Hematopoietic multipotent progenitor cell treated with erythropoietin and hydrocortisone succinate and interleukin-3 and kit ligand, for 4 days (in vitro differentiated cells): ENCODE measurements at places on chromosomes 6 and 20.

DNA sequence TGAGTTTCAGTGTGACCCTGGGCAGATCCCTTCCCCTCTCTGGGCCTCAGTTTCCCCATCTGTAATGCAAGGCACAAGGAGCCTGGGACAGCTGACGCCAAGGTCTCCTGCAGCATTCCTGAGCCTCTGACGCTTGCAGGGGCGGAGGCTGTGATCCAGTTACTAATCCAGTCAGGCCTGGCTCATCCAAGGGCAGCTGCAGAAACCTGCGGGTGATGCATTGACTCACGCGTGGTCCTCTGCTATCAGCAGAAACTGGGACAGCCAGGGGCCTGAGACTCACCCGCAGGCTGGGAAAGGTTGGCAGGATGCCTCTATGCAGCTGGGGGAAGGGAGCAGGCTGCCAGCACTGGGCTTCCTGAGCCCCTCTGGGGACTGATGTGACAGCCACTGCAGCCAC lies 65.0 kb upstream of the SIRPA start:
- DNase-seq = no peak

DNA sequence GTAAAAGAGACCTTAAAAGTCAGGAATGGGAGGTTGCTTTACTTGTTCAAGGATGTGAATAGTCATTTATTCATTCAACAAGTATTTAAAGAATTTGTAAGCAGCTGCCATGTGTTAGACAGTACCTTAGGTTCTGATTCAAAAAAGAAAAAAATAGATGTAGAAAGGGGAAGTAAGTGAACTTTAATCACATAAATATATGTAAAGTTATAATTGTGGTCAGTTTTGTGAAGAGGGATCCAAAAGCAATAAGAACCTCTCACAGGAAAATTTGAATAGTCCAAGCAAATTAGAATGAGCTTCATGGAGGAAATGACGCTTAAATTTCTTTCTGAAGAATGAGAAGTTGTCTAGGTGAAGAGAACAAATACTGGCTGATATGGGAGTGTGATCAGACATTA lies 596.1 kb upstream of the CITED2 start:
- DNase-seq = peak; percentile 25

DNA sequence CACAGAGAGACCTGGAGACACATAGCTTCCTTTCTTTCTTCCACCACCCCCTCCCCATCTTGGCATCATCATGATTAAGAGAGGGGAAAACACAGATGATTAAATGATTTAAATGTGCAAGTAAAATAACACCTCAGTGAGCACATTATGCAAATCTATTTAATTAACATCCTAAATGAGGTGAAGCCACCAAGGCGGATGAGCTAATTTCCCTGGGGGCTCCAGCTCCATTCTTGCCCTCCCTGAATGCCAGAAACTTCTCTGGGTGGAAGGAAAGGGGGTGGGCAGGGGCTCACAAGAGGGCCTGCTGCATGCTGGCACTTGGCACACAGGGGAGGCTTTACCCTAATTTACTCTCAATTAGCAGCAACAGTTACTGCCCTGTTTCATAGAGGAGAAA lies 32.5 kb upstream of the TGM2 start:
- no peak for DNase-seq

DNA sequence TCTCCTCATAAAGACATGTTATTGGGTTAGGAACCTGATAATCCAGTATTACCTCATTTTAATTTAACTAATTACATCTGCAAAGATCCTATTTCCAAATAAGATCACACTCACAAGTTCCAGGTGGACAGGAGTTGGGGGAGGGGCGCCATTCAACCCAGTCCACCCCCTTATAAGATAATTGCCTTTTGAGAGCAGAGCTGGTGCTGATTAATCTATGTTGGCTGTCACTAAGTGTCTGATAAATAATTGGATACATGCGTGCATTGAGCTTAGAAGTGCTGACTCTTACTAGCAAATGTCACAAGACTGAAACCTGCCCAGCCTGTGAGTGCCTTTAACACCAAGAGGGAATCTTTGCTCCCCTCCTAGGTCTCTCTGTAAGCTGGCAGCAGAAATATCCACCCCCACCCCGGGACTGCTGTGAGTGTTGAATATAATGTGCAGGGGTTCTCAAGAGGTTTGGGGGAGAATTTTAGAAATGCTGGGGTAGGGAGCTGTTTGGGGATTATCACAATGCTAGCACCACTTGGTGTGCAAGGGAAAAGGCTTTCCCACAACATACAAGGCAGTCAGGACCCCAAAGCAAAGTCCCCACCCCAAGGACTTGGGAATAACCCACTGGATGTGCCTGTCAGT lies 87.5 kb downstream of the ANKRD60 start:
- no peak for DNase-seq

GRCh38 chr6:134195164-134195906 lies 122.6 kb downstream of the SGK1 start:
- peak; percentile 88 for DNase-seq

DNA sequence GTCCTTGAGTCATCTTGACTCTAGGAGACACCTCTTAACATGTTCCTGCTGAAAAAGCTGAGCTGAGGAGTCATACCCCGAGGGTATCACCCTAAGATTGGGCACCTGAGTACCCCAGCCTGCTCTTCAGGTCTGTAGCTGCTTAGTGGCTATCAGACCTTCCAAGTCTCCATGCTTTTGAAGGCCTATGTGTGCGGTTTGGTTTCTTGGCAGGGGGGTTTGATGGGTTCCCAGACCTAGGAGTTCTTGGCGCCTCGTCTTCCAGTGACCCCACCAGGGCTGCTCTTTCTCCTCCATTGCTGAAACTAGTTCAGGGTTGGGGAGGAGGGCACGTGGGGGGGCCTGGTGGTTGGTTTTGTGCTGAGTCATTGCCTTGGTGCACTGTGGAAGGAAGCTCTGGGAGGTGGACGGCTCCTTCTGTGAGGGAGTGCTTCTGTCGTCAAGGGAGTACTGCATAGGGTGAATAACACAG lies 20.1 kb downstream of the IGF2R start:
- DNase-seq = peak; percentile 47

DNA sequence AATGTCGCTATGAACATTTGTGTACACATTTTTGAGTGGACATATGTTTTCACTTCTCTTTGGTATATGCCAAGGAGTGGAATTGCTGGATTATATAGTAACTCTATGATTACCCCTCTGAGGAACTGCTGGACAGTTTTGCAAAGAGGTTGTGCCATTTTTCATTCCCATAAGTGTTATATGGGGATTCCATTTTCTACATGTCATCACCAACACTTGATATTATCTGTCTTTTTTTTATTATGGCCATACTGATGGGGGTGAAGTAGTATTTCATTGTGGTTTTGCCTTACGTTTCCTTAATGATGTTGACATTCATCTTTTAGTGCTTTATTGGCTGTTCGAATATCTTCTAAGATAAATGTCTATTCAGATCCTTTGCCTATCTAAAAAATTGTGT lies 171.8 kb upstream of the LAMA2 start:
- no peak for DNase-seq

DNA sequence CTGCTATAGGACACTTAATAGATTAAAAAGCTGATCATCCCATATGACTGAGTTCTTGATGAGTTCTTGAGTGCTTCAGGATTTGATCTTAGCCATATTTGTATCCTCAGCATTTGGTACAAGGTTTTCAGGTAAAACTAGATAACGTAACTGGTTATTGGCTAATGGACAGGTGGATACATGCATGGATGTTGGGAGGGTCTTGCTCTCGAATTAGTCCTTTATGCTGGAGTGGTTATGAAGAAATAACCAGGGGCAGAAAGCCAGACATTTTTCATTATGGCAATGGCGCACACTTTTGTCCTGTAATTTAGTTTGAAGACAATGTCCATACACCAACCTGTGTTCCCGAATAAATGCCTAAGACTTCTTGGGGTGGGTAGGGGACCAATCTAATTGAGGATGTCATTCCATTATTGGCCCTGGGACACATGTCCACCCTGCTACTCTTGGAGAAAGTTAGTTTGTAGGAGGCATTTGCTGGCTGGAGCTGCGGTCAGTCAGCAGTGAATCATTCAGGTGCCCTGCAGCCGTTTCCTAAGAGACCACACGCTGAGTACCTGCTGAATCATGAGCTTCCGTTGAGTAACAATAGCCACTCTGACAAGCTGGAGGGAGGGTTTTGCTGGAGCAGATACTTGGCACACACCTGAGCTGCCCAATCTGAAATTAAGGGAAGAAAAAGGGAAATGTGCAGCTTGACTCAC lies 194.4 kb downstream of the FOXA2 start:
- no peak for DNase-seq

DNA sequence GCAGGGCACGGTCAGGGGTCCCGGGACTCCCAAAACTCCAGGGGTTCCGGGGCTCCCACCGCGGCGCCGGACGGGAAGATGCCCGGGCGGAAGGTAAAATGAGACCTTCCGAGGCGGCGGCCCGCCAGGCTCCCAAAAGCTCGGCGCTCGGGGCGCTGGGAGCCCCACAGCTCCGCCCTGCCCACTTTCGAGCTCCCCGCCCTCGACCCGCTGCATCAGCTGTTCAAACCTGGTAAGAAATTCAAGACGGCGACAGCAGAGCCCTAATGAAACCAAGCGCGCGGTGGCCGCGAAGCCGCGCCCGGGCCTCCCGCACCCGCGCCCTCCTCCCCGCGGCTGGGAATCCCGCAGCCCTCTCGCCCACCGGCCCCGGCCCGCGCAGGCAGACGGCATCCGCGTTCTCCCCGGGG lies 369 bp downstream of the SLC4A11 start:
- DNase-seq = peak; percentile 62

- DNase-seq = no peak
Measured at GRCh38 chr6:95521181-95521580, 56.2 kb upstream of the MANEA start.

DNA sequence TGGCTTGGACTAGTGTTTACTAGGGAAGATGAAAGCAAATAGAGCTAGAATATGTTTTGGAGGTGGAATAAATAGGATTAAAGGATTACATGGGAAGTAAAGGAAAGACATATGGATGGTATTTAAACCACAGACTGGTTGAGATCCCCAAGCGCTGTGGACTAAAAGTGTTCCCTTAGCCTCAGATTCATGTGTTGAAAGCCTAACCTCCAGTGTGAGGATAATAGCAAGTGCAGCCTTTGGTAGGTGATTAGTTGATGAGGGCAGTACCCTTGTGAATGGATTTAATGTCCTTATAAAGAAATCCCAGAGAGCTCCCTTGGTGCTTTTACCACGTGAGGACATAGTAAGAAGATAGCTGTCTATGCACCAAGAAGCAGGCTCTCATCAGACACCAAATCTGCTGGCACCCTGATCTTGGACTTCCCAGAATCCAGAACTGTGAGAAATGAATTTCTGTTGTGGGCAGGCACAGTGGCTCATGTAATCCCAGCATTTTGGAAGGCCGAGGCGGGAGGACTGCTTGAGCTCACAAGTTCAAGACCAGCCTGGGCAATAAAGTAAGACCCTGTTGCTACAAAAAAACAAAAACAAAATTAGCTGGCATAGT lies 57.3 kb upstream of the MCM9 start:
- no peak for DNase-seq

DNA sequence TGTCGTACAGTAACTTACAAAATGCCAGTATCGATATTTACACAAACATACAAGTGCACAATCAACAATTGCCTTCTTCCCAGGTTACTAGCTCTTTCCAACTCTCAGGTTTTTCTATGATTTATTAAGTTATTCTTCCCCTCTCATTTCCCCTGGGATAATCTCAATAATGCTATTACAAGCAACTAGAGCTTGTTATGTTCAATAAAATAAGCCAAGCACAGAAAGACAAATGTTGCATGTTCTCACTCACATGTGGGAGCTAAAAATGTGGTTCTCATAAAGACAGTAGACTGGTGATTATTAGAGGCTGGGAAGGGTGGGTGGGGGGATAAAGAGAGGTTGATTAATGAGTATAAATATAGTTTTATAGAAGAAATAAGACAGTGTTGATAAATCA lies 577.1 kb downstream of the HACE1 start:
- no peak for DNase-seq
